NCI-H748 treated with DMSO at 0.1 percent for 48 hours (cell line): ENCODE measurements at places on chromosomes 13 and 19.

DNA sequence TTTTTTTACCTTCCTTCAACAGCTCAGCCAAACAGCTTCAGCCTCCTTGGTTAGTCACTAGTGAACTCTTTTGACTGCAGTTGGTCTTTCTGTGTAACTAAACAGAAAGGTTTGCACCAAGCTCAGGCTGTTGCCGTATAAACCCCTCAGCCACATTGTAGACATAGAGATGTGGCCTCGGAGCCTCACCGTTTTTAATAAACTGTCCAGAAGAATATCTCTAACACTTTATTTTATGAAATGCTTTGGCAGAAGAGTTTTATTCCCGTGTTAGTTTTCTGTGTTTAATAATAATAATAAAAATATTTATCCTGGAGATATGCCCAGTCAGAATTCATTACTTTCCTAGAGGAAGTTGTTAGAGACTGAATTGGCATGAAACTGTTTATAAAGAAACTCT lies 171.7 kb upstream of the MAB21L1 start:
- no peak for DNase-seq

- DNase-seq: peak; percentile 19
Measured at GRCh38 chr13:61410669-61411297, 4.9 kb downstream of the PCDH20 start.

- no peak for DNase-seq
Measured at GRCh38 chr19:12843328-12843727, 5.0 kb downstream of the MAST1 start.

- DNase-seq: no peak
Measured at GRCh38 chr13:40371531-40372125, 294.8 kb downstream of the FOXO1 start.

- DNase-seq: peak; percentile 85
Measured at GRCh38 chr19:18833849-18834643, 2.3 kb downstream of the UPF1 start.

GRCh38 chr19:31532034-31532433 lies 182.8 kb upstream of the TSHZ3 start:
- DNase-seq: no peak

GRCh38 chr13:40966298-40966697 lies 52.8 kb downstream of the ELF1 start:
- no peak for DNase-seq

DNA sequence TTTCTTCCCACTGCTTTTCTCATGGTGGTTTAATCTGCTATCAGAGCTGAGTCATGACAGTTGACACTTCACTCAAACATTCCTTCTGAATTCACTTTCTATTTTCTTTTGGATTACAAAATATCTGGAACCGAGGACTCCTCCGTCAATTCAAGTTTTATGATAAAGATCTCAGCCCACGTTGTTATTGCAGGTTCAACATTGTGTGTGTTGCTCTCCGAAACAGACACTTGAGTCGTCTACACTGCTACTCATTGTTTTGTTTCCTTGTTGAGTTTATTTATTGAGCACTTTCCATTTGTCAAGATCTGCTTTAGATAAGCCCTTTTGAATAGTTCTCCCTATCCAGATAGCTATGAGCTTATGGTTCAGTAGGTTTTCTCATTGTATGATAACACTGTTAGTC lies 636.1 kb upstream of the GPC6 start:
- no peak for DNase-seq

- no peak for DNase-seq
Measured at GRCh38 chr19:23802290-23802689, 43.6 kb upstream of the ZNF681 start.

DNA sequence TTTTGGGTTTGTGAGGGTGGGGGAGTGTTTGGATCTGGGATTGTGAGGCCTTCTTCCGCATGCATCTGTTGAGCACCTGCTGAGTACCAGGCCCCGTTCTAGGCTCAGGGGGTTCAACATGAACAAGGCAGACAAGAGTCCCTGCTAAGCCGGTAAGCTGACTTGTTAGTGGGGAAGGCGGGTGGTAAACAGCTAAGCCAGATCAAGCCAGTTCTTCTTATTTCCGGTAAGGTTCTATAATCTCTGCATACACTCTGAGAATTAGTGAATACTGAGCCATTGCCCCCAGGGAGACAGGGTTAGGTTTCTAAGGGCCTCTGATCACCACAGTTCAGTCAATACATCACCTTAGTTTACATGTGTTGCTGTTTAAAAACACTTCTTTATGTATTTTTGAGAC lies 9.9 kb upstream of the EHD2 start:
- DNase-seq: no peak

DNA sequence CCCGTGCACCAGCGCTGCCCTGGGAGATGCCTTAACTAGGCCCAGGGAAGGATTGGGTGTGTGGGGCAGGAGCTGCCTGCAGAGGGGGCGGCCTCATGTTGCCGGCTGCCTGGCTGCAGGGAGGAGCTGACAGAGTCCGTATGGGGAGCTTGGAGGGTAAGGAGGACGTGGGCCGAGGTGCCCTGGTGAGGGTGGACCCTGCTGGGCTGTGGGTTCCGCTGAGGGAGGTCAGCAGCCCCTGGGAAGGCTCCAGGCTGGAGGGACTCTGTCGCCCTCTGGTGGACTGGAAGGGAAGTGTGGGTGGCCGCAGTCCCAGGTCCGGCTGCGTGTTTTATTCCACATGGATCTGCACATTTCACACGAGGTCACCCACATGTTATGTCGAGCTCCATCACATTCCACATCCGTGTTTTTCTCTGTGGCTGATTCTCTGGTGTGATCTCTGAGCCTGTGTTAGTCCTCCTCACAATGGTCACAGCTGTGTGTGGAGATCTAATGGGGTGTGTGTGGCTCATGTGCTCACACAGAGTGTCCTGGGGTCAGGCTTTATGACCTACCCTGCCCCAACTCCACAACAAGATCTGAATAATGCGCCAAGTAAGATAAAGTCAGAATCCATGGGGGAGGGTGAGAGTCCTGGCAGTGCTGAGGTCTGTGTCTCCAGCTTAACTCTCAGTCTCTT lies 1.8 kb upstream of the CEACAM8 start:
- DNase-seq: no peak

GRCh38 chr13:30191491-30192100 lies 115.8 kb downstream of the KATNAL1 start:
- DNase-seq: no peak

DNA sequence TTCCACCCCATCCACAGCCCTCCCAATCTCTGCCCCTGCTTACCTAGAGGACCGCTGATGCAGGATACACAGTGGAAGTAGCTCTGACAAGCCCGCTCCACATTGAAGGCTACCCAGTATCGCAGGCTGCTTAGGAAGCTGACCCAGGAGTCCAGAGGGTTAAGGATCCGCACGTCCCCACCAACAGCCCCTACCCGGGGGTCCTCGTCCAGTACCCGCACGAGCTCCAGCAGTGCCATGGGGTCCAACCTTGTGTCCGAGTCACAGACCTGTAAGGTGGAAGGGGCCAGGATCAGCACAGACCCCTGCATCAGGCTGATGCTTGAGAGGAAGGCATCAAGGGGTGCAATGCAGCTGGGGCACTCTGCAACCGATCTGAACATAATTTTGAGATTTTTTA lies 6.9 kb downstream of the HAS1 start:
- DNase-seq: no peak

- no peak for DNase-seq
Measured at GRCh38 chr19:31264041-31264778, 85.0 kb downstream of the TSHZ3 start.

- no peak for DNase-seq
Measured at GRCh38 chr19:4058693-4059452, 7.8 kb downstream of the ZBTB7A start.

GRCh38 chr13:100809129-100809390 lies 134.5 kb upstream of the TMTC4 start:
- DNase-seq: no peak

- DNase-seq: no peak
Measured at GRCh38 chr19:17834350-17835181, 13.2 kb downstream of the JAK3 start.

- DNase-seq: peak; percentile 1
Measured at GRCh38 chr19:18940769-18941627, at the start of gene HOMER3. TSS of gene HOMER3 (minus strand) at chr19:18941217. CDS start at chr19:18938982, 2,235 bp downstream.

DNA sequence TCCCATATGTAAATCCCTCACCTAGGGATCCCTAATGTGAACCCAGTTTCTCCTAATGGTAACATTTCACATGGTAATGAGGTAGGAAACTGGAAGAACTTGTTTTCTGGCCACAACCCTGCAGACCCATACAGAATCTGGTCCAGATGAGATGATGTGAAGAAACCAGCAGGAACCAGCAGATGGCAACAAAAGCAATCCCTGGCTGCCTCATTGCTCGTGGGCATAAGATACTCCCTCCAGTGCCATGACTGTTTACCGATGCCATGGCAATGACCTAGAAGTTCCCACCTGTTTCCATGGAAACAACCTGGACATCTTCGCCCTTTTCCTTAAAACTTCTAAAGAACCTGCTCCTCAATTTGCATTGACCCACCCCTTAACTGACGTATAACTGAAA lies 1.4 kb upstream of the CD209 start:
- peak; percentile 3 for DNase-seq

DNA sequence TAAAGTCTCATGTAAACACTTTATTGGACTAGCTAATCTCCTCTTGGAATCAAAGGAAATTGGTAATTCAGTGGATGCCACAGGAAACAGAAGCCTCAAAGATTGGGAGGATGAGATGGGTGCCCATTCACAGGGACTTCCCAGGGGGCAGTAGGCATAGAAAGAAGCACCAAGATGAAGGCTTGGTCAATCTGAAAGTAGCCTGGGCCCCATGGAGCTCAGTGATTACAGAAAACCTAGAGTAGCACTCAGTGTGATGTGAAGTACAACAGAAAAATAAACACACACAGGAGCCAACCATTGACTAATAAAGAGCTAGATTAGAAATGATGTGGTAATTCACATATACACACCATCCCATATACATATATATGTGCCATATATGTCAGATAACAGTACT lies 560.6 kb downstream of the TBC1D4 start:
- no peak for DNase-seq

DNA sequence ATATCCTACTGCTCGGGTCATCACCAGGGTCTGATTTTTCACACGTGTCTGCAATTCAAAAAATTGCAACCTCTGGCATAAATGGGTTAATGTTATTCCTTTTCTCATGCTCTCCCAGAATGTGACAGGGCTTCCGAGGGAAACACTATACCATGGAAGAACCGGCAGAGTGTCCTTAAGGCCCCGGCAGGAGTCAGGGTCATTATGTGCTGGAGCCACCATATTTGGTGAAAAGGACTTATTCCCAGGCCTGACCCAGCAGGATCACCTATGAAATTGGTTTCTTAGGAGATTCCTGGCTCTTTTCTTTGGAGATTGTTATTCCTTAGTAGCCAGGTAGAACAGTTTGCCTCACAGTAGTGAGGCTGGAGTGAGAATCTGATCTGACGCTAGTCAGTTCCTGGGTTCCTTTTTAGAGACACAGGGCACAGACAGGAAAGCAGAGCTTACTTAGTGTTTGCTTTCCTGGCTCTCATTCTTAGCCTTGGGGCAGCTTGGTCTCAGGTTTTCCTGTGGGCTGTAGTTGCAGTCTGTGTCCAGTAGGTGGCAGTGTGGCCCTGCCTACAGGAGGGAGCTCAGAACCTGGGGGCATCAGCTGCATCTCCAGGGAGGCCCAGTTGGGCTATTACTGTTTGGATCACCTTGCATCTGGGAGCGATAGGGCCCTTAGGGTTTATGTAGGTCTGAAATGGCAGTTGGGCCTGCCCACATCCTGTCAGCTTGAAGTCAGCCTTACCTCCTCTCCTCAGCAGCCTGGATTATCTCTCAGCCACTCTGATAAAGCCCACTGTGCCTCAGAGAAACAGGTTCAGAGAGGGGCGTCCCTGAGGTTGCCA lies 12.4 kb downstream of the SNRNP70 start:
- DNase-seq: peak; percentile 81

GRCh38 chr19:8108560-8109445 lies 40.6 kb downstream of the FBN3 start:
- DNase-seq: no peak

- DNase-seq: no peak
Measured at GRCh38 chr19:38039966-38040365, 133.0 kb downstream of the SIPA1L3 start.
